ENCODE measurements at places on chromosomes 4 and X.

DNA sequence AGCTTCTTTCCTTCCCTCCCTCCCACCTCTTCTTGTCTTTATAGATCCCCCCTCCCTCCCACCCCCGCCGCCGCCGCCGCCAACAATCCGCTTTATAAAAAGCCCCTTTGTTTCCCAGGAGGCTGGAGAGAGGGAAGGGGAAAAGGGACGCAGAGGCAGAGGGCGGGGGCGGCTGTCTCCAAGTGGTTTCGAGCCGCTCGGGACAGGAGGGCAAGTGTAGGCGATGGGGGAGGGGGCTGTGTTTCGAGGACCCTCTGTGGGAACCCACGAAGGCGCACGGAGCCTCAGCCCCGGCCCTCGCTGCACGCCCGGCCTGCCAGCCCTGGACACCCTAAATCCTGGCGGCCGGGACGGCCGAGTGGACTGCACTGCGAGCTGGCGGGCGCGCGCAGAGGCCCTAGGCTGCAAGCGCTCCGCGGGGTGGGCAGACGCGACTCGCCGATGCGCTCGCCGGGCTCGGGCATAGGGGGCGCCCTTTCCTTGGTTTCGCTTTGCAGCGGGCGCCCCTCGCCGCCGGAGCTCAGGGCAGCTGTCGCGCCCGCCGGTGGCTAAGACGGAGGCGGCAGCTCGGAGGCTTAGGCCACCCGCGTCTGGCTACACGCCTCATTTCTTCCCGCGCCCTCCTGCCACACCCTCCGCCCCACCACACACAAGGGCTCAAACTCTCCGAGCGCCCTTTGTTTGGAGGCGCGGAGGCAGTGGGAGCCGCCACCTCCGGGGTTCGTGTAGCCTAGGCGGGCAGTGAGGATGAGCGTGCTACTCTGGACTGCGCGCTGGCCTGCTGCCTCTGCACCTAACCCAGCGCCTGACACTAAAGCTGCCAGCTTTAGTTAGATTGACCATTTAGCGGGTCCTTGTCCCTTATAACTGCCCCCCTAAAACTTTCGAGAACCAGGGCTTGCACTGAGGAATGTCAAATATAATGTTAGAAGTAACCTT lies 2.2 kb downstream of the MAMLD1 start:
- H3K4me3 ChIP-seq = peak overlapping the region; percentile 73
- H3K27me3 ChIP-seq = peaks cover 14% of the 10 kb centered on the region
- H3K27ac ChIP-seq = peak overlapping the region; percentile 34
- H3K4me1 ChIP-seq = peaks cover 22% of the 10 kb centered on the region

GRCh38 chr4:184808713-184809050 lies 17.1 kb downstream of the ACSL1 start:
- H3K36me3 ChIP-seq = no peaks in the 10 kb centered on the region
- no peaks in the 10 kb centered on the region for H3K27me3 ChIP-seq
- no peak for DNase-seq
- no peak overlapping the region for H3K4me3 ChIP-seq
- no peak overlapping the region for H3K27ac ChIP-seq

DNA sequence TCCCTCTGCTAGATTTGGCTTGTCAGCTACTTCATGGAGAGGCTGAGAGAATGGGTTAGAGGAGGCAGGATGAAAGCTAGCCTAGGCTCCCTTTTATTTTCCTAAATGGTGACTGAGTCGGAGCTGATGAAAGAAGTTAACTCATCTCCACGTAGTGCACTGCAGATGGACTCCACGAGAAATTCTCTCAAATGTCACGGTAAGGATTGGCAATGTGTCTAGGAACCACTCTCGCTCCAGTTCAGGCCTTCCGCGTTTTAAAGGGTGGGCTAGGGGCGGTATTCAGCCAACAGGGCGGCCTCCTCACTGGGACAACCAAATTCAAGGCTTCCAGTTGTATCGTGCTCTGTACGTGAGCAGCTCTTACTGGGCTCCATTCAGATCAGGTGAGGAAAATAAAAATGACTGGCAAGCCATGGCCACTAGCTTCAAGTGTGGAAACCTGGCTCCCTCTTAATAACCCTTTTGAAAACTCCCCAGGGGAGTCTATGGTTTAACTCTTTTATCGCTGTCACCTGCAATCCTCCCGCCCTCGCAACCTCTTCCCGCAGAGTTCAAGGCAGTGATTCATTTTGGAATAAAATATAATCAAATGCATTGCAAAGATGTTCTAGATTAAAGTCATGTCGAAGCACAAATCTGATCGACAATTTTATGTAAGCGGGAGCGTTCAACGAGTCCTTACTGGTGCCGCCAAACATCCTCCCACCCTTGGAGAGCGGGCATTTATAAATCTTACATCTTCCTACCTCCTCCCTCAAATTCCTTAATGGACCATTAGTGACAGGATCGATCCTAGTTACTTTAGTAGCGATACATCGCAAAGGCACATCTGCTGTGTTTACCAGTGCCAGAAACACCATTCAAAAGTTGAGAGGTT lies 1.2 kb downstream of the SPOCK3 start:
- no peak for DNase-seq
- H3K27ac ChIP-seq = no peak overlapping the region
- peaks cover 5% of the 10 kb centered on the region for H3K4me1 ChIP-seq
- H3K4me3 ChIP-seq = peak overlapping the region; percentile 3
- no peaks in the 10 kb centered on the region for H3K36me3 ChIP-seq

DNA sequence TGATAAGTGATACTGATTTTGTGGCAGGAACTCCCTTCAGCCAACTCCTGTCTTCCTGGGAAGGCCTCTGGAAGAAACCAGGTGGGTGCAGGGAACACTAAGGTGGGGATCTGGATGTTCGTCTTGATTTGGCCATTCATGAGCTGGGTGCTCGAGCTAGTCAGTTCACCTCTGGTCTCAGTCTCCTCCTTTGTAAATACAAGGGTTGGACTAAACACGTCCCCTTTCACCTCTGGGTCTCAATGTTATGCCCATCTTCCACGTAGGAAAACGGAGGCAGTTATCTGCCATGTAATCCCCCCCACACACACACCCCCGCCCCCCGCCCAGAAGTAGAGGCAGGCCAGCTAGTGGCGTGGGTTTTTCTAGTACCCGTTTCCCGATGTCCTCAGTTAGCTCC lies 4.1 kb upstream of the RS1 start:
- H3K27me3 ChIP-seq = no peaks in the 10 kb centered on the region
- H3K4me3 ChIP-seq = peak overlapping the region; percentile 72
- H3K36me3 ChIP-seq = no peaks in the 10 kb centered on the region
- H3K27ac ChIP-seq = peak overlapping the region; percentile 8

GRCh38 chr4:102789317-102789717 lies 28.5 kb upstream of the MANBA start:
- no peak for DNase-seq
- H3K4me1 ChIP-seq = peaks cover 25% of the 10 kb centered on the region

All from activated CD8-positive, alpha-beta T cell treated with anti-CD3 and anti-CD28 coated beads for 36 hours (primary cell).